Left lobe of liver (tissue), 2 donors: ENCODE measurements at places on chromosomes 12 and 14.

- no peak for DNase-seq
Observed at GRCh38 chr14:23299211-23299957, 3.3 kb downstream of the PPP1R3E start.

DNA sequence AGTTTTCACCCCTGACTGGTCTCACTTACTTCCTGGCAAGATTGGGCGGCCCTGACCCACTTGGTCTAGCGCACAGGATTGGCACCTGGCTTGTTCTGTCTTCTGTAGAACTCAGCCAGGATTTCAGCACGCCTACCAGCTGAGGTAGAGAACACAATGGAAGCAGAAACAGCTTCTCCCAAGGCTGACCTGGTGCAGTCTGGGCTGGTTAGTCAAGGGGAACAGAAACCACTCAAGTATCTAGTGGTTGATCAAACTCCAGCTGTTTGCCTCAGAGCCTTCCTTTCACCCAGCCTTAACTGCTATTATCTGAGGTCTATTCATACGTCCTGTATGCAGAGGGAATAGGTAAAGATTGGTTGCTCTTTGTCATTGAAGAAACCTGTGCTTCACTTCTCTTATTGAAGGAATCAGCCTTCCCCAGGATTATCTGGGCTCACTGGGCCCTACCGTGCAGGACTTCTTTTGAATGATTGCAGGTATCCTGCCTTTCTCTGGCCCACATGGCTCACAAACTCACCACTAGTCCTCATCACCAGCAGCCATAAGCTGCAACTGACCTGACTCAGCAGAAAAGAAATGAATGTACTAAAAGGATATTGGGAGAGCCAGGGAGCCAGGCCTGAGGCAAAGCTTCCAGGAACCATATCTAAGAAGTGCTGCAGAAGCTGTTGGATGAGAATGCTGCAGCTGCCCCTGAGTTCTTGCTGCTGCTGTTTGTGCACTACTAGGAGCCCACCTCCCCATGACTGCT lies 2.5 kb upstream of the PLEKHD1 start:
- no peak for DNase-seq

DNA sequence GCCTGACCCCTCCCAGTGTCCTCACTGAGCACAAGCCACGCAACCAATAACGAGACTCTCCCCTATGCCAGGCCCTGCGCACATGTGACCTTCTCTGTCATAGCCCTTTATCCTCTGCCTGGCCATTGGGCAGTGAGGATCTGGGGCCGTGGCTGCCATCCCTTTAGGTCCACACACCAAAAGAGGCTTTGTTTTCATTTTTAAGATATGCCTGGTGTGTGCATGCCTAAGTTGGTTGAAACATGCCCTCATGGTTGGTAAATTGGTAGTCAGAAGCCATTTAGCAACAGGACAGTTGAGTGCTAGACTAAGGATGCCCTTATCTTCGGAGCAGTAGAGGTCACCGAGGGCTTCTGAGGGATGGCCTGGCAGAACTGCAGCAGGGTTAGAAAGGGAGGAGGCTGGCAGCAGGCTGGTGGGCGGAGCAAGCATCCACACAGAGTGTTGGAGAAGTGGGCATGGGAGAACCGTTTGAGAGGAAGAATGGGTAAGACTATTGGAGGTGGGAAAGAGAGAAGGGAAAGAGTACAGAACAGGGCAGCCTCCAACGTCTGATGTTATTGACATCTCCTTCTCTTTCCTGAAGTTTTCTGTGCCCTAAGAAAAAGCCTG lies 75.1 kb downstream of the SLC24A4 start:
- DNase-seq: no peak

GRCh38 chr12:104632724-104633201 lies 176.0 kb downstream of the CHST11 start:
- no peak for DNase-seq

DNA sequence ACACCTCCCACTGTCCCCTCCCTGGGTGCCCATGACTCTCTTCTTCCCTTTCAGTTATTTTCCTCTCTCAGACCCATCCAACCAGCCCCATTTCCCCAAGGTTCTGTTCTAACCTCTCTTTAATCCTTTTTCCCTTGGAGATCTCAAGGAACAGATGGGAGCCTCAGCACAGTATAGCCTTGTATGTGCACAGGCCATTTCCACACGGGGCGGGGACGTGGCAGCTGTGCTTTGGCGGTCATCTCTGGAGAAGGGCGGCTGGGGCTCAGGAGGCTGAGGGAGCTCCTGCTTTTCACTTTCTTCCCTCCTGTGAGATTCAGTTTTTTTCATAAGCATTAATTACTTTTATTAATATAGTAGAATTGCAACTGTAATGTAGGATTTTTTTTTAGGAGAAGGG lies 212.2 kb downstream of the ZFP36L1 start:
- DNase-seq: no peak

DNA sequence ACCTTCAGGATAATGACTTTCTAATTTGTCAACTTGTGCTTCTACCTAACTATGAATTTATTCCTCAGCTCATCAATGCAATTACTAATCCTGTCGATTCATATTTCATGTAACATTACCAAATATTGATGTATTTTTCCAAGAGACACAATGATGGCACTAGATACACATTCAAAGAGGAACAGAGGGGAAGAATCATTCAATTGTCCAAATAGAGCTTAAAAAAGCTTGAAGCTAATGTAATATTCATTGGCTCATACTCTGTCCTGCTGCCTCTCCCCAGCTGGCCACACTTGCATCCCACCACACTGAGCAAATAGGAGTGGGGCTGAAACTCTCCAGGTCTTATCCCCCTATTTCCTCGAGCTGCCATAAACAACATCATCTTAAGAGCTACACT lies 9.3 kb downstream of the TESPA1 start:
- DNase-seq: no peak

DNA sequence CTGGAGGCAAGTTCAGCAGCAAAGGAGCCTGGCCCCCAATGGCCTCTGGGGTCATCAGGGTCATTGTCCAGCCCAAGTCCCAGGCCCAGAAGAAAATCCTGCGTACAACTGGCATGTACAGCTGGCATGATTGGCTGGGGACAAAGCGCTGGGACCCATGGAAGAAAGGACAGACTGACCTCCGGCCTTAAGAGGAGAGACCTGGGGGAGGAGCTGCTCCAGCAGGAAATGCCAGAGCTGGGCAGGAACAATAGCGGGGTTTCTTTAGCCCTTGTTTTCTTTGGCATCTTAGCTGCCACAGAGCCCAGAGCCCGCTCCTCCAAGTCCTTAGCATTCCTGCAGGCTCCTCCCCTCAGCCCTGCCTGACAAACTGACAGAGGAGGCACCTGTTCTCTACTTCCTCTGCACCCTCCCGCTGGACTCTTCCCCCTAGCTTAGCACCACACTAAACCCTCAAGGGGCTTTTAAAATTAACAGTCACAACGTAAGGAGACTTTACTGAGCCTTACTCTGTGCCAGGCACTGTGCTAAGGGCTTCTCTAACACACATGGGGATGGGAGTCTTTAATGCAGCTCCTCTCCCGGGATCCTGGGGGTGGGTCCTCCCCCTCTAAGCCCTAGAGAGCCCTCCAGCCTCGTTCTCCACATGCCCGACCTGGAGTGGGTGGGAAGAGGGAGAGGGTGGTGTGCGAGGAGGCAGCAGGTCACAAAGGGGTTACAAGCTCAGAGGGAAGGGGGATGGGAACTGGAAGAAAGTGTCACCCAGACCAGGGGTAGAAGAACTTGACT lies 1.8 kb upstream of the AQP5 start:
- no peak for DNase-seq

DNA sequence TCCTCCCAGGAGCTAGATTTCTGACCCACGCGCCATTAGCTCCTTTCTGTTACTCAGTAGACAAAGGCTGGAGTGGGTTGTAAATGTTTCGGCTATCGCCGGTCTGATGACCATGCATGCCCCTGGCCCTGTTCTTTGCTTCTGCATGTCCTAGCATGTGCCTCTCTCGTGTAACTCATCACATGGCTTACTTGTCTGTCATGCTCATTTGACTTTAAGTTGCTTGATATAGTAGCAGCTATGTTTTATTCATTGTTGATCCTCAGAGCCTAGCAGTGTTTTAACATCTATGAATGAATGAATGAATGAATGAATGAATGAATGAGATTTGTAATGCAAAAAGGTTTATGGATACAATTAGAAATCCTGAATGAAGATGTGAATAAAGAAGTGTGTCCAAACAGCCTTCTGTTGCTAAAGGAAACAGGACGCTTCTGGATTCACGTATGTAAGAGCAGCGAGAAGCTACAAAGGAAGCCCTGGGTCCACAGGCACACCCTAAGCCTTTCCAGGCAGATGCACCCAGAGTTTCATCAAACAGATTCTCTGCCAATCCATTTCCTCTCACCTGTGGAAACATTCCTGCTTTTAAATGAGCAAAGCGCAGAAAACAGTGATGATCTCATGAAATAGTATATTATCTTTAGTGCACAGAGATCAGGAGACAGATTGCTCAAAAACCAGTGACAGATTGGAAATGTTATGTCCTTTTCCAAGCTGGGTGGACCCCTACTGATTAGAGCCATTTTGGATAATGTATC lies 3.4 kb downstream of the GSG1 start:
- no peak for DNase-seq

GRCh38 chr12:128637642-128638606 lies 185.8 kb downstream of the SLC15A4 start:
- DNase-seq: no peak
